Suprapubic skin (tissue), 4 donors: ENCODE measurements at places on chromosomes 2 and 18. TPM values are rescaled to one million over a fixed set of nuclear protein-coding genes. Genes with fewer than 3 reads are reported as not detected.

DNA sequence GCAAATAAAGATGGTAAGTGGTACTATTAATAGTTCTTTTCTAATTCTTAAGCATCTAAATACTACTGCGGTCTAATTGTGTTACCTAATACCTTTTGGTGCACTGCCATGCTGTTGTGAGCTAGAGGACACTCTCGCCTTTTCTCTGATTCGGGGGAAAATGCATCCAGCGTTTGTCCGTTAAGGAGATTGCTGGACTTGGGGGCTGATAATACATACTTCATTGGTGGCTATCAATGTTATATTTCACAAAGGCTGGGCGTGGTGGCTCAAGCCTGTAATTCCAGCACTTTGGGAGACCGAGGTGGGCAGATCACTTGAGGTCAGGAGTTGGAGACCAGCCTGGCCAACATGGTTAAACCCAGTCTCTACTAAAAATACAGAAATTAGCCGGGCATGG is 141.7 kb upstream of the TWIST2 start:
- H3K27me3 ChIP-seq: no peaks in the 10 kb centered on the region
- no peak overlapping the region for H3K4me3 ChIP-seq
- H3K27ac ChIP-seq: no peak overlapping the region
- H3K4me1 ChIP-seq: no peaks in the 10 kb centered on the region

GRCh38 chr18:63346031-63346430 is 21.0 kb downstream of the KDSR start:
- H3K36me3 ChIP-seq: peaks cover 67% of the 10 kb centered on the region
- H3K27me3 ChIP-seq: no peaks in the 10 kb centered on the region
- peak overlapping the region; percentile 10 for H3K4me3 ChIP-seq

- H3K4me1 ChIP-seq: peaks cover 11% of the 10 kb centered on the region
- no peaks in the 10 kb centered on the region for H3K27me3 ChIP-seq
- no peak overlapping the region for H3K4me3 ChIP-seq
- no peak overlapping the region for H3K27ac ChIP-seq
- no peaks in the 10 kb centered on the region for H3K36me3 ChIP-seq
- DNase-seq: no peak
Measured at GRCh38 chr2:197292619-197293018, 18.0 kb downstream of the ANKRD44 start.

The PID1 gene
- total RNA-seq: 6.4 TPM

- H3K27me3 ChIP-seq: no peaks in the 10 kb centered on the region
- H3K4me1 ChIP-seq: peaks cover 2% of the 10 kb centered on the region
- DNase-seq: no peak
- peaks cover 32% of the 10 kb centered on the region for H3K36me3 ChIP-seq
- H3K4me3 ChIP-seq: no peak overlapping the region
- H3K27ac ChIP-seq: no peak overlapping the region
Measured at GRCh38 chr2:241728000-241728399, 6.4 kb upstream of the D2HGDH start.

DNA sequence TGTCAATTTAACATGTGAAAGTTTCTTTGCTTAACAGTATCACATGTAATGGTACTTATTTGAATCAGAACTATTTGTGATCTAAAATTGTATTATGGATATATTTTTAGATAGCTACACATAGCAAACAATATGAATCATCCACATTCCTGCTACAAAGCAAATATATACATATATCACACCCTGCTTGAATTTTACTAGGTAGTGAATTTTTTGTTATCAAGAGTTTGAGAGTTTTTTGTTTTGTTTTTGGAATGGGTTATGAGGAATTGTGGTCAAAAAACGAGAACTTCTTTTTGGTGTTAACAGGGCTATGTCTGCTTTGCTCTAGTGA is 635.7 kb downstream of the NRXN1 start:
- no peaks in the 10 kb centered on the region for H3K36me3 ChIP-seq
- peaks cover 5% of the 10 kb centered on the region for H3K4me1 ChIP-seq
- no peak overlapping the region for H3K27ac ChIP-seq
- no peaks in the 10 kb centered on the region for H3K27me3 ChIP-seq
- DNase-seq: no peak

GRCh38 chr2:200944467-200945394 is 18.7 kb downstream of the ORC2 start:
- H3K4me1 ChIP-seq: no peaks in the 10 kb centered on the region
- no peak overlapping the region for H3K27ac ChIP-seq
- H3K4me3 ChIP-seq: no peak overlapping the region
- DNase-seq: no peak
- H3K36me3 ChIP-seq: peaks cover 79% of the 10 kb centered on the region
- no peaks in the 10 kb centered on the region for H3K27me3 ChIP-seq

DNA sequence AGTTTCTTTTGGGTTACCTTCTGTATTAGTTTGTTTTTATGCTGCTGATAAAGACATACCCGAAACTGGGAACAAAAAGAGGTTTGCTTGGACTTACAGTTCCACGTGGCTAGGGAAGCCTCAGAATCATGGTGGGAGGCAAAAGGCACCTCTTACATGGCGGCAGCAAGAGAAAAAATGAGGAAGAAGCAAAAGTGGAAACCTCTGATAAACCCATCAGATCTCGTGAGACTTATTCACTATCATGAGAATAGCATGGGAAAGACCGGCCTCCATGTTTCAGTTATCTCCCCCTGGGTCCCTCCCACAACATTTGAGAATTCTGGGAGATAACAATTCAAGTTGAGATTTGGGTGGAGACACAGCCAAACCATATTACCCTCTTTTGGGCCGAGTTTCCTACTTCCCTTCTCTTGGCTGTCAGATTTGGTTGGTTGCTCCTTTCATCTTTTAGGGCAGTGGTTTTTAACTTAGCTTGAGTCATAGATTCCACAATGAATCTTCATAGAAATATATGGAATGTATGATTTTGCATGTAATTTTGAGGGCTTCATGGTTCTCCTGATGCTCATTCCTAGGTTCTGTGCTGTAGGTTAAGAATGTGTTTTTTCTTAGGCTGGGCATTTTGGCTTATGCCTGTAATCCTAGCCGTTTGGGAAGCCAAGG is 44.2 kb downstream of the CEP192 start:
- H3K36me3 ChIP-seq: peaks cover 35% of the 10 kb centered on the region
- no peaks in the 10 kb centered on the region for H3K27me3 ChIP-seq
- no peaks in the 10 kb centered on the region for H3K4me1 ChIP-seq

DNA sequence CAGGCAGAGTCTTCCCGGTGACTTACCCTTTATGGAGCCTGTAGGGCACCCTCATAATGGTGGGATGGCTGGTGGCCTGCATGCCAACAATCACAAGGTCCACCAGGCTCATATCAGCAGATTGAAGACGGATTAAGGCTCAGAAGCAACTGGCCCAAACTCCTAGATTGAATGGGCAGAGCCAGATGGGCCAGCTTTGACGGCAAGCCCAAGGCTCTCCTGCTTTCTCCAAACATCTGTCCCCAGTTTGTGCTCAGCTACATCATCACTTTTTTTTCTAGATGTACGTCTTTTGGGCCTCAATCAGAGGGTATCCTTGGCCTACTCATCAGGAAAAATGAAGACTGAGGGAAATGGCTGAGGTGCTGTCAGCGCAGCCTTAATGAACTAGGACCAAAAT is 114.6 kb downstream of the VIT start:
- H3K36me3 ChIP-seq: no peaks in the 10 kb centered on the region
- H3K27me3 ChIP-seq: no peaks in the 10 kb centered on the region
- H3K4me3 ChIP-seq: no peak overlapping the region
- no peaks in the 10 kb centered on the region for H3K4me1 ChIP-seq

The BOLL gene
- total RNA-seq: not detected

The SMAD7 gene
- 29.3 TPM for total RNA-seq

GRCh38 chr2:107108556-107108955 is 222.6 kb upstream of the ST6GAL2 start:
- no peak for DNase-seq
- H3K27ac ChIP-seq: no peak overlapping the region
- no peaks in the 10 kb centered on the region for H3K36me3 ChIP-seq
- no peak overlapping the region for H3K4me3 ChIP-seq
- H3K27me3 ChIP-seq: no peaks in the 10 kb centered on the region

- DNase-seq: no peak
- no peak overlapping the region for H3K4me3 ChIP-seq
- no peaks in the 10 kb centered on the region for H3K27me3 ChIP-seq
Measured at GRCh38 chr18:38993342-38993741, 1427.7 kb upstream of the CELF4 start.

The IL36A gene
- total RNA-seq: not detected

The WDPCP gene
- total RNA-seq: 18.7 TPM

GRCh38 chr18:49531678-49532153 is 30.1 kb upstream of the LIPG start:
- no peaks in the 10 kb centered on the region for H3K27me3 ChIP-seq
- H3K4me3 ChIP-seq: no peak overlapping the region
- no peaks in the 10 kb centered on the region for H3K4me1 ChIP-seq
- DNase-seq: no peak

The TDRD15 gene
- not detected for total RNA-seq

GRCh38 chr2:75569546-75569945 is 8.8 kb upstream of the EVA1A start:
- DNase-seq: no peak
- no peaks in the 10 kb centered on the region for H3K36me3 ChIP-seq
- no peak overlapping the region for H3K27ac ChIP-seq
- peaks cover 11% of the 10 kb centered on the region for H3K4me1 ChIP-seq

The NRP2 gene
- total RNA-seq: 7.1 TPM

DNA sequence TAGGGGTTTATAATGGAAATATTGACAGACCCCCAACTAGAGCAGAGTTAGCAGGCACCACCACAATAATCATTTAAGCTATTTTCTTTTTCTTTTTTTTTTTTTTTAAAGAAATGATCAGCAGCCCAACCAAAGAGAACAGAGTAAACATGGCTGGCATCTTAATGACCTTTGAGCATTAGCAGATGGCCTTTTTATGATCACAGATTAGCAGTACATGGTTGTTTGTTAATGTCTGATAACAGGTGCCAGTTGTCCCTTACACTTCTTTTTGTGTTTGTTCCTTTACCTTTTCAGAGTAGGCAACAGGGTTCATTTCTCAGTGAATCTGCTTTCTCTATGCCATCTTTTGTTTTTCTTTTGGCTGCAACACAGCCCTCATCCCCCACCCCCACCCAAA is 747.0 kb downstream of the BCL11A start:
- no peak for DNase-seq
- H3K4me1 ChIP-seq: no peaks in the 10 kb centered on the region
- no peaks in the 10 kb centered on the region for H3K36me3 ChIP-seq
- no peak overlapping the region for H3K27ac ChIP-seq

The SCN7A gene
- total RNA-seq: 2.5 TPM

- H3K36me3 ChIP-seq: no peaks in the 10 kb centered on the region
- DNase-seq: no peak
- H3K4me1 ChIP-seq: peaks cover 28% of the 10 kb centered on the region
- no peak overlapping the region for H3K27ac ChIP-seq
- no peaks in the 10 kb centered on the region for H3K27me3 ChIP-seq
- H3K4me3 ChIP-seq: no peak overlapping the region
Measured at GRCh38 chr2:31284107-31284506, 50.2 kb downstream of the EHD3 start.

The TRIM54 gene
- not detected for total RNA-seq

- DNase-seq: no peak
- peaks cover 37% of the 10 kb centered on the region for H3K4me1 ChIP-seq
- no peaks in the 10 kb centered on the region for H3K36me3 ChIP-seq
- H3K27me3 ChIP-seq: peaks cover 16% of the 10 kb centered on the region
Measured at GRCh38 chr2:127673291-127674069, 1.9 kb downstream of the LIMS2 start.

DNA sequence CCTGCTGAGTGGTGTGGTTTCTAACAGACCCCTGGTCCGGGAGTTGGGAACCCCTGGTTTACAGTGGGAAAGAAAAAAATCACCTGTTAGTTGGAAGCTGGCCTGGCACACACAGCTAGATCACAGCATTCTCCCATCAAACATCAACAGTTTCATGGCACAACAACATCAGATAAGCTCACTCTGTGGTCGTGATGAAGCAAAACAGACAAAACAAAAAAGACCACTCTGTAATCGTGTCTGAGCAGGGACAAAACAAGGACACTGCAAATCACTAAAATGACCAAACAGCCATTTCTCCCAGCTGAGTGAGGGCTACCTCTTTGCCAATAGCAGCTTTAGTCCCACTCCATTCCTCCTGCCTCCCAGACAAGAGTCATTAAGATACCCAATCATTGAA is 9.0 kb upstream of the IMPACT start:
- no peaks in the 10 kb centered on the region for H3K4me1 ChIP-seq
- peaks cover 52% of the 10 kb centered on the region for H3K27me3 ChIP-seq
- no peaks in the 10 kb centered on the region for H3K36me3 ChIP-seq
- H3K4me3 ChIP-seq: no peak overlapping the region

GRCh38 chr2:233469261-233470010 is 97.1 kb downstream of the USP40 start:
- H3K27me3 ChIP-seq: no peaks in the 10 kb centered on the region
- peaks cover 56% of the 10 kb centered on the region for H3K36me3 ChIP-seq
- peaks cover 10% of the 10 kb centered on the region for H3K4me1 ChIP-seq
- peak overlapping the region; percentile 22 for H3K27ac ChIP-seq
- no peak overlapping the region for H3K4me3 ChIP-seq

The RNF125 gene
- 12.2 TPM for total RNA-seq

GRCh38 chr2:134282629-134283400 is 28.9 kb downstream of the MGAT5 start:
- H3K36me3 ChIP-seq: no peaks in the 10 kb centered on the region
- H3K4me1 ChIP-seq: peaks cover under 1% of the 10 kb centered on the region
- H3K4me3 ChIP-seq: no peak overlapping the region
- no peaks in the 10 kb centered on the region for H3K27me3 ChIP-seq

The SPC25 gene
- total RNA-seq: not detected

DNA sequence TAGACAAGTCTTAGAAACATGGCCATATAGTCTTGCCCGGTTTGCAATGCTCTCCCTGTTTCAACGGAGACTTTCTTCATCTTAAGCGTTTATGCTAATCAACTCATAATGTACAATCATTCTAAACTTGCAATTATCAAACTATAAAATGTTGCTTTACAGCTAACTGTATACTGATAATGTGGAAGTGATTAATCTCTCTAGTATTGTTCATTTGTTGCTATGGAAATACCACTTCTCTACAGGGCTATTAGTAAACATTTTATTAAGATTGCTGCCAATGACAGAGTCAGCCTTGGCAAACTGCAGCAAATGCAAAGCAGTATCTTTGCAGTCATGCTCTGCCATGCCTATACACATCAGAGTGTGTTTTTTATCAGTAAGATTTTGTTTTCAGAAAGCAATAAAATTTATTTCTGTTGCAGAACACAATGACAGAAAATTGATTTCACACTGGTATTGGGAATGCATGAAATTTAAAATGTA is 1201.8 kb upstream of the CDH2 start:
- DNase-seq: no peak
- H3K27me3 ChIP-seq: no peaks in the 10 kb centered on the region
- H3K4me3 ChIP-seq: no peak overlapping the region
- no peaks in the 10 kb centered on the region for H3K36me3 ChIP-seq
- H3K27ac ChIP-seq: no peak overlapping the region

The INPP5D gene
- 14.5 TPM for total RNA-seq

DNA sequence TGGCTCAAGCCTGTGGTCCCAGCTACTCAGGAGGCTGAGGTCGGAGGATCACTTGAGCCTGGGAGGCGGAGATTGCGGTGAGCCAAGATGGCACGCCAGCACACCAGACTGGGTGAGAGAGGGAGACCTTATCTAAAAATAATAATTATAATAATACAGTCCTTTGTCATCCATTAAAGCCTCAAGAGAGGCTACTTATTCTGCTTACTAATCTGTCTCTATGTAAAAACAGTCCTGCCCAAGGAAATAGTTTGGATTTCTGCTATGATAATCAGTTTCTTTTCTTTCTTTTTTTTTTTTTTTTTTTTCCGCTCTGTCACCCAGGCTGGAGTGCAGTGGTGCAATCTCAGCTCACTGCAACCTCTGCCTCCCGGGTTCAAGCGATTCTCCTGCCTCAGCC is 228.3 kb downstream of the C1D start:
- H3K4me1 ChIP-seq: no peaks in the 10 kb centered on the region
- DNase-seq: no peak
- no peak overlapping the region for H3K4me3 ChIP-seq
- H3K36me3 ChIP-seq: no peaks in the 10 kb centered on the region
- no peak overlapping the region for H3K27ac ChIP-seq
- H3K27me3 ChIP-seq: no peaks in the 10 kb centered on the region
